ENCODE measurements at places on chromosomes 12 and 14.

GRCh38 chr12:106248846-106249371 is 1.1 kb upstream of the CKAP4 start:
- peak; percentile 19 for DNase-seq

GRCh38 chr12:78229591-78230101 is 399.0 kb downstream of the NAV3 start:
- DNase-seq: peak; percentile 53

GRCh38 chr12:121872546-121873215 is 14.0 kb upstream of the HPD start:
- DNase-seq: no peak

GRCh38 chr12:28035500-28035899 is 63.0 kb upstream of the PTHLH start:
- DNase-seq: no peak

DNA sequence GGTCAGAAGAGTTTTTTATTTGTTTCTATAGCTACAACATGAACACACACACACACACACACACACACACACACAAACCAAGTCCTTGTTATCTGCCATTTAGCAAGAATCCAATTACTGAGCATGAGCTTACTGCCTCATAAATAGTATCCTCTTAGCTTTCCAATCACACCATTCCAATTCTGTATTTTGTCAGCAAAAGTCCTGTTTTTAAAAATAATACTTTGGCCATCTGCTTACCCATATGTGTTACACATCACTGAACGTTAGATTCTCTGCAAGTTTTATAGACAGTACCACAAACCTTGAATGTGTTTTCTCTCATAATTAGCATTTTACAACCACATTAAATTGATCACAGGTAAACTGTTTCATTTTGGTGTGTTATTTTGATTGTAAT is 1905.4 kb upstream of the FLRT2 start:
- DNase-seq: no peak

- DNase-seq: no peak
These were observed 136.4 kb downstream of the FOXN3 start for GRCh38 chr14:89280600-89280999.

- DNase-seq: peak; percentile 59
These were observed 32.6 kb upstream of the PLEKHG3 start for GRCh38 chr14:64671591-64671990.

GRCh38 chr12:25384893-25385248 is 134.1 kb upstream of the KRAS start:
- DNase-seq: no peak

DNA sequence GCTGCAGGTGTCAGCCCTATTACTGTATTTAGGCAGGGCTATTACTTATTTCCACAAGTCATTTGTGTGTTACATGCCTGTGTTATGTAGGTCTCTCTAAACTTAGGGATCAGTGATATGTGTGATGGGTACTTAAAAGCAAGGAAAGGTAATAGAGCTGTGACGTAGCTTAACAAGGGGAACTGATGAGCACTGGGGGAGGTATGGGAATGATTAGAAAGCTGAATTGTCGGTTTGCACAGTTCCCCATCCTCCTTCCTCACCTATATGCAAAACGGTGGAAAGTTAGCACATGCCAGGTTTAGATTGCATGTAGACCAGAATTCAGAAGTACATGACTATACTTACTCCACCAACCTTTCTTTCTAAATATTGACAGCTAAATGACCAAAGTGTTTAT is 494.3 kb upstream of the GARIN6 start:
- no peak for DNase-seq

DNA sequence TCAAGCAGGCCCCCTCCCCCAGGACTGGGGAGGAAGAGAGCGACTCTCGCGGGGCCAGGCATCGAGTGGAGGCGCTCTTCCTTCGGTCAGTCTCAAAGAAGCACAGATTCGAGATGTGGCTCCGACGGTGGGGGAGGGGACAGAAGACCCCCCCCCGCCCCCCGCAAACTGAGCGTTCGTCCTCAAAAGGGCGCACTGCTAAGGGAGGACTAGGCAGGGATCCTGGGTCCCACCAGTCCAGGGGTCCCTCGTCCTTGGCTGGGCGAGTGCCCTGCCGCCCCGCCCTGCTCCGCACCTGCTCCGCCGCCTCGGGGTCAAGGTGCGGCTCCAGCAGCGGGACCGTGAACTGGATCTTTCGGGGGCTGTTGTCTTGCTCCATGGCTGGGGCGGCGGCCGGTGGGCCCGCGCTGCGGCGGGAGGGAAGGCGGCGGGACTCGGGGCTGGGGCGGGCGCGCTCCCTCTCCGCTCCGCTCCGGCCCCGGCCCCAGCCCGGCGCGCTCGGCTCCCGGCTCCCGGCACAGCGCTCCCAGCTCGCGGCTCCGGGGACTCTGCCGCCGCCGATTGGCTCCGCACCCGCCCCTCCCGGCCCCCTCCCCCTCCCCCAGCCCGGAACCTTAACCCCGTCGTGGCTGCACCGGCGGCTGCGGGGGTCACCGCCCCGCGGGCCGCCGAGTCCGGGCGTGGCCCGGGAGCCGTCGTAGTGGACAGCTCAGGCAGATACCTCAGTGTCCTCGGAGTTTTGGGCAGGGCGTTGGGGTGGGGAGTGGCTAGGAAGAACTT is at the start of gene PPP1R1A:
PPP1R1A (minus strand) TSS at position 550 of the 780 bp plus-strand sequence; CDS start at position 379, 171 bp downstream.
- DNase-seq: no peak

GRCh38 chr14:53949201-53949600 is 7.4 kb downstream of the BMP4 start:
- no peak for DNase-seq

- no peak for DNase-seq
These were observed 53.8 kb downstream of the SCARB1 start for GRCh38 chr12:124809878-124810277.

DNA sequence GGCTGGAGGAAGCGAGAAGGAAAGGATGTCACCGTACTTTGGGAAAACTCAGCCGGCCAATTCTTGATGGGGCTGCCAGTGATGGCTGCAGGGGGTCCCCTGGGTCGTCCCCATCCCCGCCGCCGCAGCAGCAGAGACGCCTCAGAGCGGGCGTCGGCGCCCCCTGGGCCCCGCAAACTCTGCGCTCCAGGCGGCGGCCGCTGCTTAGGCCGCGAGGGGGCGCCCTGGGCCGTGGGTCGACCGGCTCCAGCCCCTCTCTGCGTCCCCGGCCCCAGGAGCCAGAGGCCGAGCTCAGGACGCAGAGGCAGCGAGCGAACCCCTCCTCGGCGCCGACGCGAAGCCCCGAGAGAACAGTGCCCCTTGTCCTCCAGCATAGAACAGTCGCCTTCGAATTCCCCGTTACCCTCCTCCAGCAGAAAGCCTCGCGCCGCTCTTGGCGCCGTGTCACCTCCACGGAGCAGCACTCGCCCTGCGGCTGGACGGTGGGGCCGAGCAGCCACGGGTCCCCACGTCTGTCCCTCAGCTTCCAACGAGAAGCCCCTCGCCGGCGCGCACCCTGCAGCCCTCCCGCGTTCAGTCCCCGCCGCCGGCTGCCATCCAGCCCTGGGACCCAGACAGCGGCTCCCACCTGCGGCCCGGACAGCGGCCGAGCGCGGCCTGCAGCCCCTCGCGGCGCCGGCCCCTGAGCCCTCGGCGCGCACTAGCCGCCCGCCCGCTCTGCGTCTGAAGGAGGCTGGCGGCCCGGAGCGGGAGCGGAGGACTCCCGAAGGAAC is 106.6 kb downstream of the PRICKLE1 start:
- DNase-seq: peak; percentile 67

DNA sequence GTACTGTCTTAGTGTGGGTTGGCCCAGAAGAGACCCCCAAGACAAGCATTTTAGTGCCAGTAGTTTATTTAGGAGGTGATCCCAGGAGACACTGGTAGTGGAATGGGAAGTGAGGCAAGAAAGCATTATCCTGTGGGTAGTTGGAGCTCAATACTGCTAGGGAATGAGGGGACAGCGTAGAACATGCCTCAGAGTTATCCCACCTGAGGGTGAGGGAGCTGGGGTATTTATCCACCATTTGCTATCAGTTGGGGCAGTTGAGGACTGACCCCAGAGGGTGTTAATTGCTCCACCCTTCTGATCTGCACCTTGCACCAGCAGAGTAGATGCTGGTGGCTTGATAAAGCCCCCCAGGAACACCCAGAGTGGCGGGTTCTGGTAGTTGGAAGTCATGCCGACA is 37.9 kb downstream of the RHOF start:
- DNase-seq: no peak

- no peak for DNase-seq
These were observed 47.8 kb downstream of the SLC25A21 start for GRCh38 chr14:37124614-37125013.

DNA sequence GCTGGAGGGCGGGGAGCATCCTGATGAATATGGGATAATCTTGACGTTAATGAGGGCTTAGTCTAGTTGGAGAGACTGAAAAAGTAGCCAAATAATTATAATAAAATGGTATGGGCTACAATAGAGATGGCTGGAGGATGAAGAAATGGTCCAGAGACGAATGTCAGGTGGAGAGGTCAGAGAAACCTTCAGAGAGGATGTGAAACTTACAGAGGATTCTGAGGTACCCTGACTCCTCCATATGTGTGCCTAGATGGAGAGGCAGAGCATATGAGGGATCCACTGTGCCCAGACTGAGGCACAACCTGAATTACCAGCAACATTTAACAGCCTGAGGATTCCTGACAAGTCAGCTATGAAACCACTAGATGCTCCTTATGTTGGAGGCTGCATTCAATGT is 417.0 kb downstream of the ATP23 start:
- no peak for DNase-seq

GRCh38 chr14:105475269-105476096 is 862 bp downstream of the CRIP2 start:
- DNase-seq: no peak

DNA sequence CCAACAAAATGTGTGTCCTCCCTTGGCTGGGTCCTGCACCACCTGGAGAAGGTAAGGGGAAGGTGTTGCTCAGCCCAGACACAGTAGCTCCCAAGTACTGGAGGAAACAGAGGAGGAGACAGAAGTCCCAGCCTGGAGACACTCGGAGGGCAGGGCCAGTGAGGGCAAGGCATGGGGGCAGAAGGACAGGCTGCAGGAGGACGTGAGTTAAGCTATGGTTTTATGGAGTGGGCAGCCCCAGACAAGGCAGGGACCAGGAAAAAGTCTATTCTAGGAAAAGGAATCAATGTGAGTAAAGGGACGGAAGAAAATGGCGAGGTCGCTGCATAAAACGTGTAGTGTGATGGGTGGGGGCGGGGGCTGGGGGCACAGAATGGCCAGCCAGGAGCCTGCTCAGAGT is 210.1 kb upstream of the DIO3 start:
- DNase-seq: no peak

DNA sequence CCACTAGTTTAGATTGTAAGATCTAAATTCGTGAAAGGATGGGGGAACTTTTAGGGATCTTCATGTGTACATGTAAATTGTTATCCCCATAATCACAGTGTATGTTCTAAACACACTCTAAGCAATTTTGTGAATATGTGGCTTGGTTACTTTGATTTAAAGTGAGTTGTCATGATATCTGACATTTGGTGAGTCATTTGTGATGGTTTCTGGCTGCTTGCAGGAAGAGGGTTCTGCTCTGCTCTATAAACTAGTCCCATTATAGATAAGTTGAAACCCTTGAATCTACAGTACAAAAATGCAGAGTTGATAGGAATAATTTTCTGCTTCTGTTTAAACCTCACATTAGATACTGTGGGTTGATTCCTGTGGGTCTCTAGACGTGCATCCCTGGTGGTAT is 14.8 kb downstream of the GUCY2C start:
- DNase-seq: no peak
